ENCODE measurements at places on chromosomes 13 and 19.
A peak's percentile ranks its signal among the peaks of the same experiment; 100 is the strongest.

GRCh38 chr13:47908197-47908902 lies 92.7 kb downstream of the SUCLA2 start:
- DNase-seq, result no peak

DNA sequence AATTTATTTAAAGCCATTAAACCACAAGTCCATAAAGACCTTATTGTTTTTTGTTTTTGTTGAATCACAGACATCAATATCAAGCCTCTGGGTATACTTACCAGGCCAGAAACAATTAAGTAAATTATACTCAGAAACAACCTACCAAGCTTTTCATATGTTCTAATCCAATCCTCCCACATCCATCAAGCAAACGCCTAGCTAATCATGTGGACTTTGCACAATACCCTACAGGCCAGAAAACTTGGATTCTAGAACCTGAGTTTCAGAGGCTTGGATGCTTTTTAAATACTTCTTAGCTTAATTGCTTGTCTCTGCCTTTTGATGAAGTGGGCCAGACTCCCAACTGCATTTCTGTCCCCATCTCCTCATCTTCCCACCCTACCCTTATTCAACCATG lies 39.9 kb downstream of the TGDS start:
- no peak for DNase-seq

GRCh38 chr13:26052337-26052736 lies 521 bp upstream of the SHISA2 start:
- DNase-seq, result no peak

DNA sequence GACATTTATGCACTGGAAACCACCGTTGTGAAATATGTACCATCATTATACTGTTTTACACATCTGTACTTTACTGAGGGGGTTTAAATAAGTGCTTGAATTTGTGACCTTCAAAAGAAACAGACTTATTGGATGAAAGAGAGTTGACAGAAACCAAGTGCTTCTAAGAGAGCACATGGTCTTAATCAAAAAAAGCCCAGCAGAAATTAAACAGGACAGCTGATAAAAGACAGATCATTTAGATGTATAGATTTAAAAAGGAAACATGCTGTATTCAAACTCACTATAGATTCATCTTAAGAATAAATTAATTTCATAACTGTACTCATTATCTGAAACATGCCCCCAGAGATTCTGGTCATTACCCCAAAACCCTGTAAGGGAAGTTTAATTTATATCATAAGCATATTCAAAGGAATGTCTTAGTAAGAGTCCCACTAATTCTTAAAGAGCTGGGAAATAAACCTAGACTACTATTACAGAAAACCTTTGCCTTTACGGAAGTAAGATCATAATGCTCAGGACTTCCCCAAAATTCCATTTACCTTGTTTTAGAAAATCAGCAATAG lies 421.8 kb downstream of the DCT start:
- no peak for DNase-seq

GRCh38 chr19:45103156-45103507 lies 10.2 kb downstream of the PPP1R37 start:
- no peak for DNase-seq

GRCh38 chr13:99982036-99982730 lies 599 bp downstream of the ZIC2 start:
- DNase-seq, result peak; percentile 59

DNA sequence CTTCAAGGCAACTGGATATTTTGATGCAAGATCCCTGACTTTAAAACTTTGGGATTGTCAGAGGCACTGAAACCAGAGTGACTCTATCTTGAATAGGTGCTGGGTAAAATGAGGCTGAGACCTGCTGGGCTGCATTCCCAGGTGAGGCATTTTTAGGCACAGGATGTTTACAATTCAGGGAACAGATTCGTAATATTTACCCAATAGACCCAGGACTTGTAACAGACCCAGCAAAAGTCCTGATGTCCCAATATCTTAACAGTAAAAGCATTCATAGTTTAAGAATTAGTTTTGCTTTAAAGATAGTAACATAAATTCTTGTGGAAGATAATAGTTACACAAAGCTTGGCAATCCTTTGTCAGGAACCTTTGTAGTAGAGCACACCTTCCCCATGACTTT lies 166.2 kb downstream of the FGF14 start:
- no peak for DNase-seq

DNA sequence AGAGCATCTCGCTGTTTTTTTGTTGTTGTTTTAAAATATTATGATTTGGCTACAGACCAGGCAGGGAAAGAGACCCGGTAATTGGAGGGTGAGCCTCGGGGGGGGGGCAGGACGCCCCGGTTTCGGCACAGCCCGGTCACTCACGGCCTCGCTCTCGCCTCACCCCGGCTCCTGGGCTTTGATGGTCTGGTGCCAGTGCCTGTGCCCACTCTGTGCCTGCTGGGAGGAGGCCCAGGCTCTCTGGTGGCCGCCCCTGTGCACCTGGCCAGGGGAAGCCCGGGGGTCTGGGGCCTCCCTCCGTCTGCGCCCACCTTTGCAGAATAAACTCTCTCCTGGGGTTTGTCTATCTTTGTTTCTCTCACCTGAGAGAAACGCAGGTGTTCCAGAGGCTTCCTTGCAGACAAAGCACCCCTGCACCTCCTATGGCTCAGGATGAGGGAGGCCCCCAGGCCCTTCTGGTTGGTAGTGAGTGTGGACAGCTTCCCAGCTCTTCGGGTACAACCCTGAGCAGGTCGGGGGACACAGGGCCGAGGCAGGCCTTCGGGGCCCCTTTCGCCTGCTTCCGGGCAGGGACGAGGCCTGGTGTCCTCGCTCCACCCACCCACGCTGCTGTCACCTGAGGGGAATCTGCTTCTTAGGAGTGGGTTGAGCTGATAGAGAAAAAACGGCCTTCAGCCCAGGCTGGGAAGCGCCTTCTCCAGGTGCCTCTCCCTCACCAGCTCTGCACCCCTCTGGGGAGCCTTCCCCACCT lies 183.3 kb downstream of the KDM4B start:
- no peak for DNase-seq

DNA sequence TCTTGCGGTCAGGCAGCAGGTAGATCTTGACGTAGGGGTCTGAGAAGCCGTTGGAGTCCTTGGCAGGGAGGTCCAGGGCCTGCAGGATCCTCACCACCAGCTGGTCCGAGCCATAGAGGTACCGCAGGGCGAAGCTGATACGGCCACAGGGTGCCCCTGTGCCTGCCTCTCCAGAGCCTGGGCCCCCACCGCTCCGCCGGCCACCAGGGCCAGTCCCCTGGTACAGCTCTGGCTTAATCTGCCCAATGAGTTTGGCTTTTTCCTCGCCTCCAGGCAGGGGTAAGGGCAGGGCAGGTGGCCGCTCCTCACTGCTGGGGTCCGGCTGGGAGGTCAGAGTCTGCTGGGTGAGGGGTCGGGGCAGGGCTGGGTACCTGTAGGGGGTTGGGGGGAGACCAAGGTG lies 9.9 kb downstream of the SYT3 start:
- DNase-seq, result no peak

DNA sequence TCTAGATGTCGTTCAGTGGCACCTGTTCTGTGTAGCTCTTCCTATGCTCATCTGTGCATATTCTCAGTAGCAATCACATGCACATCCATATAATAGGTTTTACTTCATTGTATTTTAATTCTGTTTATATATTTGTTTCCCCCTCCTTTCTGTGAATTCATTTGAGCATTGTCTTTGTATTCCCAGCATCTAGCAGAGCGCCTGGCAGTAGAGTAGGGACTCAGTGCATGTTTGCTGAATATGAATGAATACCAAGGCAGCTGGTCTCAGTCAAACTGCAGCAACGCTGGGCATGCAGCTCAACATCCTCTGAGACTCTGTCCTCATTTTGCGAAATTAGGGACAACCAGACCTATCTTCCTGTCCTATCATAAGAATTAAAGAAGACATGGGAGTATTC lies 330.1 kb downstream of the SPRY2 start:
- DNase-seq, result no peak

GRCh38 chr19:4454747-4455718 lies 2.6 kb downstream of the UBXN6 start:
- DNase-seq, result peak; percentile 60

DNA sequence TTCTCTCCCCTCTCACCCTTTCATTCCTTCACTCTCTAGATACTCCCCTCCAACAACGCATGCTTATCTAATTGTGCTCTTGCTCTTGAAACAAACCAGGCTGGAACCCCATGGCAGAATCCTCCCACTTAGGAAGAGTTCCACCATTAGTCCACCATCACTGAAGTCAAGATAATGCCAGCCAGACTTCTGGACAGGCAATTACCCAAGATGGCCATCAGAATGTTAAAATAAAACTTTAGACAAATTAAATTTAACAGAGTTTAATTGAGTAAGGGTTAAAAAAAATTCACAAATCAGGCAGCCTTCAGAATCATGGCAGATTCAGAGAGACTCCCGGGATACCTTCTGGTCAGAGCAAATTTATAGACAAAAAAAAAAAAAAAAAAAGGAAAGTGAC lies 221.5 kb downstream of the LHFPL6 start:
- no peak for DNase-seq

DNA sequence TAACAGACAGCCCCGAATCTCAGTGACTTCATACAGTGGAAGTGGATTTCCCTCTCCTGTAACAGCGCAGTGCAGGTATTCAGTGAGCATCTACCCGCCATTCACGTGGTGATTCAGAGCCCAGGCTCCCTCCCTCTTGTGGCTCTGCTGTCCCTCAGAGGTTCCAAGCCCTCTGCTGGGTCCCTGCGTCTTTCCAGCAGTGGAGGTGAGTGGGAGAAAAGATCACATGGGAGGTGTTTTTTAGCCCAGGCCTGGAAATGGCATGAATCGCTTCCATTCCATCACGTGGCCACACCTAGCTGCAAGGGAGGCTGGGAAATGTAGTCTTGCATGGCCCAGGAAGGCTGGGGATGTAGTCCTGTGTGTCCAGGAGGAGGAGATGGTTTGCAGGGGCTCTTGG lies 61.4 kb downstream of the DPF1 start:
- no peak for DNase-seq

DNA sequence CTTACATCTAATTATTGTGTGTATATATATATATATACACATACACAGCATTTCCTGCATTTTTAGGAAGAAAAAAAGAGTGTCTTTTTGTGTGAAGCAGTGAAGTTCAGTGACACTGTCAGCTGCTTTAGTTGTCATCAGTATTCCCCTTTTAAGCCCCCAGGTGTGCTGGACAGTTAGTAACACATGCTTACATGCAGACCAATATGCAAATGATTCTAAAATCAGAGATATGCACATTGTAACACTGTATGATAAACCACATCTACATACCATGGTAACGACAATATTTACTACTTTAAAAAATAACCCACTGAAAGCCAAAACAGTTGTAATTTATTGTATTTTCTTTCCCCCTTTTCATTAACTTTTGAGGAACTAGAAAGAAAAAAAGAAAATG lies 16.8 kb downstream of the LHFPL6 start:
- DNase-seq, result no peak

DNA sequence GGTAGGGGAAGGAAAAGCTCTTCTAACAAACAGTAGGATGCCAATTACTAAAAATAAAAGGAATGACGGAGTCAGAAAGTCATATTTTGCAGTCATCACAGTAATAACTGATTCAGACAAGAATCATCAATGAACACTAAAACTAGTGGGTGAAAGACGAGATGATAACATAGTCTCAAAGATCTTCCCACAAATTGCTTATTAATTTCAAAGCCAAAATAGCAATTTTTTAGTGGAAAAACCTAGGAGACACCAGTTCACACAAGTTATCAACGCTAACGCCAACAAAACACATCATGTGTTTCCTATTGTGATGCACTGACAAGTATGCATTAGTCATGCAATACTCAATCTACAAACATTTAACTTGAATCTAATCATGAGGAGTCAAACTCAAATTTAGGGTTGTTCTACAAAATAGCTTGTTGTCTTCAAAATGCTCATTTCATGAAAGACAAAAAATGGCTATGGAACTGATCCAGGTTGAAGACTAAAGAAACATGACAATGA lies 18.6 kb downstream of the ZNF233 start:
- no peak for DNase-seq

- DNase-seq, result no peak
These were observed 102.3 kb downstream of the STOML3 start for GRCh38 chr13:38888309-38888708.

- DNase-seq, result no peak
These were observed 307.6 kb downstream of the ZNF536 start for GRCh38 chr19:30679789-30680188.

- DNase-seq, result no peak
These were observed 32.5 kb downstream of the CILP2 start for GRCh38 chr19:19570571-19570970.

- no peak for DNase-seq
These were observed 21.4 kb downstream of the DNAJC15 start for GRCh38 chr13:43044720-43045301.

GRCh38 chr13:89375839-89376238 lies 1704.7 kb downstream of the SLITRK5 start:
- no peak for DNase-seq

GRCh38 chr13:106819413-106820180 lies 251.7 kb upstream of the ARGLU1 start:
- DNase-seq, result no peak
